ENCODE measurements at places on chromosomes 7 and 10.

DNA sequence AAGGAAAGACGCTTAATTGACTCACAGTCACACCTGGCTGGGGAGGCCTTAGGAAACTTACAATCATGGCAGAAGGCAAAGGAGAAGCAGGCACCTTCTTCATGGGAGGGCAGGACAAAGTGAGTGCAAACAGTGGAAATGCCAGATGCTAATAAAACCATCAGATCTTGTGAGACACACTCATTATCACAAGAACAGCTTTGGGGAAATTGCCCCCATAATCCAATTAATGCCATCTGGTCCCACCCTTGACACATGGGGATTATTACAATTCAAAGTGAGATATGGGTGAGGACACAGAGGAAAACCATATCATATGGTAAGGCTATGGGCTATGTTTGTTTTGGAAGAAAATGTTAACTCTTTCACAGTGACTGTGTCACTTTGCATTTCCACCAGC is 1272.5 kb upstream of the CELF2 start:
- DNase-seq, result no peak

DNA sequence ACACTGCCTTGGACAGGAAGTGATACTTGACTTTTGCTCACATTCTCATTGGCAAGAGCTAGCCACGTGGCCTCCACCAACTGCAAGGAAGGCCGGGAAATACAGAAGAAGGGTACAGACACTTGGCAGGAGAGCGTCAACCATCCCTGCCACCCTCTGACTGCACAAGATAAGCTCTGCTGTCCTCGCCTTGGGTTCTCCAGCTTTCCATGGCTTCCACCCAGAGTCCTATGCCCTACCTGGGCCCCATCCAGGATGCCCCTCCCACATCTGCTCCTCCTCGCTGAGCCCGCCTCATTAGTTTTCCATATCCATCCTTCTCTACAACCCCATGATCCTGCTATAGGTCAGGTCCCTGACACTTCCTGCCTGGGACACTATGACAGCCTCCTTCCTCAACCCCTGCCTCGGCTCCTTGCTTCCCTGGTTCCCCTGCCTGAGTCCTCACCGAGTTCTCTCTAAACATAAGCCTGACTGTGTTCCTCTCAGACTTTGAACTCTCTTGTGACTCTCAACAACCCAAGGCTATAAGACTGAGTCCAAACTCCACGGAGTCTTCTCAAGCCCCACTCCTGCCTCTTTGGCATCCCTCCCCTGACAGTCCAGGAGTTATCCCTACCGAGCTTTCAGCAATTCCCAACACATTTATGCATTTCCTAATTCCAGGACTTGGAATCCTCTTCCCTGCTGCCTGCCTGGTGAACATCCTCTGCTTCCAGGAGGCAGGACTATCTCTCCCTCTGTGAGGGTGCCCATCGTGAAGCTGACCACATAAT is 23.2 kb upstream of the GDF10 start:
- DNase-seq, result no peak

- no peak for DNase-seq
Observed at GRCh38 chr10:73494213-73494612, 1.6 kb downstream of the PPP3CB start.

GRCh38 chr7:541661-542060 is 22.0 kb upstream of the PDGFA start:
- DNase-seq, result no peak

DNA sequence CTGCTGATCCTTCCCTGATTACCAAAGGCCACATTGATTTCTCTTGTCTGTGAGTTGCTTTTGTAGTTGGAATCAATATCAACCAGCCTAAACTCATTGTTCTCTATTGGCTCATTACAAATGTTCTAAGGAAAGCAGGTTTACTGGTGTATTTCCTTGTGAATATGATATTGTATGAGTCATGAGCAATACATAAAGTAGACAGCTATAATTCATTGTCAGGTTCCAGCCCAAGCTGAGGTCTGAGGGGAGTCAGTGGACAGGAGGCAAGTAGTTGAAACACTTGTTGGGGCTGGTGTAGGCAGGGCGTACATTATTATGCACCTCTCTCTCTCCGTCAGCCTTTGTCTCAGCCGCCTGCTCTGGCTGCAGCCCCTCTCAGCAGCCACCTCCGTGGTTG is 451.7 kb downstream of the IPMK start:
- no peak for DNase-seq

DNA sequence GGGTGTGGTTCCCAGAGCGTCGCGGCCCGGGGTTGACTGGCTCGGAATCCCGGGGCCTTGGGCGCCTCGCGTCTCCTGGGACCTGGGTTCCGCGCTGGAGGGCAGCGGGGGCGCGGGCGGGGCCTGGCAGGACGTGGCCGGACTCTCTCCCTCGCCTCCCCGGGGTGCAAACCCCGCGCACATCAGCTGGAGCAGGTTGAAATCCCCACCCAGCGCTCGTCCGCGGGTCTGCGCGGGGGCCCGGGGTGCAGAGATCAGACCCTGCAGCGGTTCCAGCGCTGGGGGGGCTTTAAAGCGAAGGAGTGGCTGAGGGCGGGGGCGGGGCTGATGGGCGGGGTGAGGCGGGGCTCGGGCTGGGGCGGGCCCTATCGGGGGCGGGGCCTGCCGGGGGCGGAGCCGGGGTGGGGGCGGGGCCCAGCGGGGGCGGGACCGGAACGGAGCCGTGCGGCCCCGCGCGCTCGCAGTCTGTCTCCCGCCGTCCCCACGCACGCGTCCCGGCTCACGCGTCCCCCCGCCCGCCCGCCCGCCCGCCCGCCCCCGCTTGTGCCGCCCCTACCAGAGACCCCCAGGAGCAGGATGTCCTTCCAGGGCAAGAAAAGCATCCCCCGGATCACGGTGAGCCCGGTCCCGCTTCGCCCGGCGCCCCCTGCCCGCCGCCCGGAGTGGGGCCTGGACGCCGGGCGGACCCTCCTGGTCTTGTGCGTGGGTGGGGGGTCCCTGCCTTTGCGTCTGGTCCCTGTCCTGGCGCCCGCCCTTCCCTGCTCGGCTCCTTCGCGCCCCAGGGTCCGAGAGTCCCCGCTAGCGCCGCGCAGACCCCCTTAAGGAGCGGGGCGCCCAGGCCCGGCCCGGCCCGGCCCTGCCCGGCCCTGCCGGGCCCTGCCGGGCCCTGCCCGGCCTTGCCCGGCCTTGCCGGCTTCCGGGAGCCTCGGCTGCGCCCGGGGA is at the start of gene DPYSL4:
TSS of gene DPYSL4 (plus strand) at position 461 of the 942 bp plus-strand sequence. CDS start at position 577, 116 bp downstream.
- DNase-seq, result no peak

- DNase-seq, result no peak
Observed at GRCh38 chr10:48300556-48300955, 5.9 kb upstream of the MAPK8 start.

DNA sequence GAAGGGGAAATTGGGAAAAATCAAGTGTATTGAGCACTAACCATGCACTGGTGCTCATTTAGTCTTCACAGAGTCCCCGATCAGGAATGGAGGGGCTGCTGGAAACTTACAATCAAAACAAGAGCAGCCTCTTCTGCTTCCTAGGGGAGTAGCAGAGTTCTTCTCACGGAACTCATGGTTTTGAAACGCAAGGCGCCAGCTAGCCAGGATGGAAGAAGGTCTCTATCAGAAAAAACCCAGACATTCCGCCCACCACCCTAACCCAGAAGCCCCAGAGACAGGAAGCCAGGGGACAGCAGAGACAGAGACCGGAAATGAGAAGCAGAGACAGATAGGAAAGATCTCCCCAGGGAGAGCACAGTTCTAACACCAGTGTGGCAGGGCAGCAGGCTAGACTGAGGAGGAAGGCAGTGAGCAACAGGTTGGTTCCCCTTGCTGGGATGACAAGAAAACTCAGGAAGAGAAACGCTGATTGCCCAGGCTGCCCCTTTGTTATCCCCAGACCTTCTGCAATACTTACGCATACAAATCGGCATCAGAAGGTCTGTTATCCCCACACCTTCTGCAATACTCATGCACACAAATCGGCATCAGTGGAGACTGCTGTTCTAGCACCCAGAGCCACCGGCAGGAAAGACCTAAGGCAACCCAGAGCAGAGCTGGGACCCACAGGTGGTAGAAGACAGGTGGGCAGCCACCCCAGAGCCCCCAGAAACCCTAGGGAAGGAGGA is 99.2 kb downstream of the CPXM2 start:
- DNase-seq, result no peak

GRCh38 chr10:126502441-126502840 is 114.2 kb upstream of the ADAM12 start:
- no peak for DNase-seq

DNA sequence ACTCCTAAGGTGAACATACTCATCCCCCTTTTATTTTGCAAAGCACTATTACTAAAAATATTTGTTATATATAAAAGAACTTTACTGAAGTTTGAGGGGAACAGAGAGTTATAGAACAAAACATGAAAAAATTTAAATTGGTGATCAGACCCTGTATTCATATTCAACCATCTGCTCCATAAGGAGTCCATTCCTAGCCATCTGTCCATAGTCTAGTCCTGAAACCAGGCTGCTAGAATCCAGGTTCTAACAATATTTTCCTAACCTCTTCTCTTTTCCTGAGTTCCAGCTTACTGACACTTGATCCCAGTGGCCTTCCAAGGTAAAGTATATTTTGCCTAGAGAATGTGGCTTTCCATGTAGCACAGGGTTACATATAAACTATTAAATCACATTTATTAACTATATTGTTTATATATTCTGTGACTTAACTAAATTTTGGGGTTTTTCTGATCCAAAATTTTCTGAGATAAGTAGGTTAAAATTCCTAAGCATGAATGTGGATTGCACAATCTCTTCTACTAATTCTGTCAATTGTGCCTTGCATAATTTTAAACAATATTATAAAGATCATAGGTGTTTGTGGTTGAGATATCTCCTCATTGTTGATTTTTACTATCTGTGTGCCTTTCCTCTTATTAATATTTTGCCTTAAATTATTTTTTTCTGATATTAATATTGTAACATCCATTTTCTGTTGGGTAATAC is 137.6 kb upstream of the MAGI2 start:
- no peak for DNase-seq

GRCh38 chr10:116265686-116266085 is 7.3 kb downstream of the GFRA1 start:
- DNase-seq, result no peak

- no peak for DNase-seq
Observed at GRCh38 chr10:33935350-33935749, 600.9 kb upstream of the NRP1 start.

DNA sequence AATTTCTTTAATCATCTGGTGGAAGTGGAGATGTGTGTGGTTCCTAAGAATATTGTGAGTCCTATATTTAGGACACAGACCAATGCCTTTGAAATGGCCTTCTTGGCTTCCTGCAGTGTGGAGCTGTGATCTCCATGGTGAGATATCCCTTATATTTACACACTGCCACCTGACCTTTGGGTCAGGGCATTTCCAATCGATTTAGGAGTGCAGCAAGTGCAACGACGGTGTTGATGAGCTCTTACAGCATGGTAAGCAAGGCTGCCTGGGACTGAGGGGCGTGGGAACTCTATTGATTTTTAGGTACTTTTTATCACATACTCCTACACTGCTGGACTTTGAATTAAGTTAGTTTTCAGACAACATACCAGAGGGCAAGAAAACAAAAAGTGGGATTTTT is 146.0 kb downstream of the NRG3 start:
- DNase-seq, result no peak

DNA sequence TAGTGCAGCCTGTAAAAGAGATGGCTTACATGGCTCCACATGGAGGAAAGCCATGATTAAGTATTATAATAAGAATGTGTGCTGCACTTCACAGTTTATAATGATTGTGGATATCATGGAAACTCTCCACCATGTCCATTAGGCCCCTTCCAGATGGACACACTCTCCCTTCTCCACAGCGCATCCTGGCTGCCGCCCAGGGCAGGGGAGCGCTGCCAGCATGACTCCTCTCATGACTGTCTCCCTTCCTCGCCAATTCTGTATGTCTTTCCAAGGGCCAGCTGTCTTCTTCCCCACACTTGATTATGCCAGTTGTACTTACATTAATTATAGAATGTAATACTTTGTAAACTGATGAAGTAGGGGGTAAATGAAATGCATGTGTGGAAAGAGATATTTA is 259.3 kb upstream of the TMEM72 start:
- DNase-seq, result no peak

- no peak for DNase-seq
Observed at GRCh38 chr10:63765126-63765525, 243.9 kb downstream of the REEP3 start.

GRCh38 chr7:72223351-72223750 is 188.8 kb downstream of the CALN1 start:
- no peak for DNase-seq

DNA sequence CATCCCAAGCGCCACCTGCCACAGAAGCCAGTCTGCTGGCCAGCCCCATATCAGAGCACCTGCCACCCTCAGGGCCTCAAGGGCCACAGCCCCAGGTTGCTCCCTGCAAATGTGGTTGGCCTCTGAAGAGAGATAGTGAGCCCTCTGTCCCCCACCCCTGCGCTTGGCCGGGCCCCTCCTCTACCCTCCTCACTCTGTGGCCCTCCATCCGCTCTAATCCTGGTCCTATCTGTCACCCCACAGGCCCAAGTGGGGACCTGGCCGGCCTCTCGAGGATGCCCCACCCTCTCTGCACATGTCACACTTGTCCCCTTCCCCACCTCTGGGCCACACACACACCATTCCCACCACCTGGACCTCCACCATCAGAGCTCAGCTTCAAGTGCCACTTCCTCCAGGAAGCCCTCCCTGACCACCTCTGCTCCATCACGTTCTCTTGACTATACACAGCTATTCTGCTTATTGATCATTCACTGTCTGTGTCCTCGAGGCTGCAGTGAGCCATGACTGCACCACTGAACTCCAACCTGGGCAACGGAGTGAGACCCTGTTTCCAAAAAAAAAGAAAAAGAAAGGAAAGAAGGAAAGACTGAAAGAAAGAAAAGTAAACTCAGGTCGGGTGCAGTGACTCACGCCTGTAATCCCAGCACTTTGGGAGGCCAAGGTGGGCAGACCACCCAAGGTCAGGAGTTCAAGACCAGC is 42.4 kb downstream of the TNRC18 start:
- no peak for DNase-seq

GRCh38 chr7:68295386-68295785 is 1298.8 kb downstream of the TYW1 start:
- no peak for DNase-seq

DNA sequence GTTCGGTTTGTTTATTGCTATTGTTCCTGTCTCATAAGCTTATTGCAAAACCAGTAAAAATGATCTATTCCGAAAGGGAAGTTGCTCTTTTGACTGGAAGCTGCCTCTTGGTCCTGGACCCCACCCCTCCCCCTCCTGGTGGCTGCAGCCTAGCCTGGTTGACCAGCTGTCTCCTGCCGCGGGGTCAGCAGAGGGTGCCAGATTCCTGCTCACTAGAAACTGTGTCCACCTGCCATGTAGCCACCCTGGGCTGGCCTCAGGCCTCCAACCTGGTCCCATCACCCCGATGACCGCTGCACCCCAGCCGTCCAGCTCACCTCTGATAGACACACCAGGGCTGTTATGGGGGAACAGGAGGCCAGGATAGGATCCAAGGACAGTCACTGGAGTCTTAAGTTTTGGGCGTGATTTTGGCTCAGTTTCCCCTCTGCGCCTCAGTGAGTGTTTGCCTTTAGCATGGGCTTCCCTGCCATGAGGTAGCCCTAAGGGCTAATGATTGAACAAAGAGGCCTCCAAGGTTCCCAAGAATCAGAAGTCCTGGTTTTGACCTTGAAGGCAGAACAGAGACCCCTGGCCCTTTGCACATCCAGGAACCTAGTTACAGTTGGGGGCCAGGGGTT is 32.9 kb upstream of the SLF2 start:
- DNase-seq, result no peak

Data from stimulated activated CD8-positive, alpha-beta memory T cell treated with anti-CD3 and anti-CD28 coated beads, Interleukin-7, amount 100 ng/mL, for 1 hour (primary cell).